ENCODE measurements at places on chromosomes 16 and 17. TPM values are rescaled to one million over a fixed set of nuclear protein-coding genes. Genes with fewer than 3 reads are reported as not detected.

APOBR gene
- total RNA-seq: 16.5 TPM

PPM1E gene
- total RNA-seq: not detected

HOXB13 gene
- 0.54 TPM for total RNA-seq

MYCBPAP gene
- total RNA-seq: 0.53 TPM

LRRC37A gene
- 2.8 TPM for total RNA-seq

- H3K27me3 ChIP-seq: no peaks in the 10 kb centered on the region
- no peak for DNase-seq
- H3K27ac ChIP-seq: peak overlapping the region; percentile 71
- no peak overlapping the region for H3K4me3 ChIP-seq
Observed at GRCh38 chr16:20904507-20905081, 4.0 kb downstream of the LYRM1 start.

DNA sequence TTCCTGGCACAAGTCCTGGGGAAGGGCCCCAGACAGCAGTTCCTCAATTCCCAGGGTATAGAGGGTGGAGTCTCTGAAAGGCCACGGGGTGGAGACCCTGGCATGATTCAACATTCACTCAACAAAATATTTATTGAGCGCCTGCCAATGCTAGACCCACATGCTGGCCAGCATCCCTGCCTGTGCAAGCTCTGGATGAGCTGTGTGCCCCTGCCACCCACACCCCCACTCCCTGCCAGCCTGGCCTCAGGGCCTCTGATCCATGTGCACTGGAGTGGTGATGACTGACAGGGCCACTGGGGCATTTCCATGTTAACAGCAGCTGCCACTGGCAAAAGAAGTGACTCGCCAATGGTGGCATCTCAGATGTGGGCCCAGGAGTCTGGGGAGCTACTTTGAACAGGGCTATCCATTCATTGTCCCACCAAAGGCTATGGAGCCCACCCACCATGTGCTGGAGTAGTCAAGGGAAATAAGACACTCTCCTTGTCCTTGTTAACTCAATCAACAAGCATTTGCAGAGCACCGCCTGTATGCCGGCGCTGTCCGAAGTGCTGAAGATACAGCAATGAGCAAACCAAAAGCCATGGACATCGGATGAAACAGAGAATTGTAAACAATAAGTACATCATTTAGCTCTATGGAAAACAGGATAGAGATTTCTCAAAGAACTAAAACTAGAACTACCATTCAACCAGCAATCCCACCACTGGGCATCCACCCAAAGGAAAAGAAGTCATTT, 3.0 kb upstream of the PRSS22 start:
- no peaks in the 10 kb centered on the region for H3K4me1 ChIP-seq
- H3K36me3 ChIP-seq: no peaks in the 10 kb centered on the region
- no peak for DNase-seq
- no peak overlapping the region for H3K27ac ChIP-seq

DNA sequence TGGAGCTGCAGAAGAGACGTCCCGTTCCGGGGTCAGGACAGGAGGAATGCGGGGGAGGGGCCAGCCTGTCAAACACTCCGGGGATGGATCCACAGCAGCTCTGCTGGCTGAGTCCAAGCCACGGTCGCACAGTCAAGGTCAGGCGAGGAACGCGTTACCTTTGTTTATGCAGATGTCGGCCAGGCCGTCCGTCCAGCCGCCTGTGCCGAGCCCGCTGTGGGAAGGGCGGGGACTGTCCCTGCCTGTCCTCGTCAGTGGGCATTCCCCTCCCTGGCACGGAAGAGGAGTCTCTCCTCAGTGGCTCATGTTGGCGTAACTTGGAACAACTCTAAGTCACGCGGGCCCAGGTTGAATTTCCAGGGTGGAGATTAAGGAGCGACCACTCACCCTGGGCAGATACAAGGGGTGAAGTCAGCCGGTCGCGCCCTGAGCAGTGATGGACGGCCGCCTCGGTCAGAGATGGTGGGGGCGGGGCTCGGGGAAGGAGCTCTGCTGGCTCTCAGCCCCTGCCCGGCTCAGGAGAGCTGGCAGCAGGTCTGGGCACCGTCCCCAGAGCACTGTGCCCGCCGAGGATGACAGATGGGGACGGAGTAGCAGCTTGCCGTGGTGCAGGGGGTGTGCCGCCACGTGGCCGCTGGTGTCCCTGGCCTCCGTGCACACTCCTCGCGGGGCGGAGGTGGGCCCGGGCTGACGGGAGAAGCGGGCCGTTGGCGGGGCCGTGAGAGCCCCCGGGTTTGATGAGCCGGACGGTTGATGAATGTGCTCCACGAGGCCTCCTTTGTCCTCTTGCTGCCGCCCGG, 7.3 kb downstream of the CACNA1H start:
- no peak for DNase-seq
- H3K27ac ChIP-seq: peak overlapping the region; percentile 19
- H3K27me3 ChIP-seq: no peaks in the 10 kb centered on the region
- H3K4me3 ChIP-seq: no peak overlapping the region
- no peaks in the 10 kb centered on the region for H3K4me1 ChIP-seq

DNA sequence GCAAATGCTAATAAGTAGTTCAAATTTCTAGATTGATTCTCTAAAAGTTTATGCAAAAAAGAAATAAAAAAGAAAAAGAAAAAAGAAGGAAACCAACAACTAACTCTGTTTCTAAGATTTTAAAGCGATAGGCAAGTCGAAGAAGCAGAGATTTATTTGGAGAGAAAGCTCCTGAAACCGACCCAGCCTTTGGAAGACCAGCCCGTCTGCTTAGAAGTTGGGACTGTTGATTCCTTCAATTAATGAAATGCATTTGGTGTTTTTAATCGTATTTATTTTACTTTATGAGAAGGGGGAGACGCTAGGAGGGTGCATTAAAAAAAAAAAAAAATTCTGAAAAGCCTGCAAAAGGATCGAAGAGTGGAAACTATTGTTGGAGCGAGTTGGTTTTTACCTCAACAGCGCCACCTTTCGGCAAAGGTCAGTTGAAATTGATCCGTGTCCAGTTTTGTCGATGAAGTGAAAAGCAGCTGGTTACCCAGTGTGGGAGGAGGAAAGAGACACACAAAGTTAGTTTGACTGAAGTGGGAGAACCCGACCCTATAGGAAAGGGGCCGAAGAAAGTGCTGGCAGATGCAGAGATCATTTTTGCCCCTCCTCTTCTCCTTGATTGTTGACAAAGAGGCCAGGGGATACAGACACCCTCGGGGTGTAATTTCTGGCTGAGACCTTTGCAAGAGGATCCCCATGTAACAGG, 1.5 kb upstream of the MAF start:
- peak; percentile 83 for DNase-seq
- no peaks in the 10 kb centered on the region for H3K27me3 ChIP-seq
- H3K36me3 ChIP-seq: no peaks in the 10 kb centered on the region

DNA sequence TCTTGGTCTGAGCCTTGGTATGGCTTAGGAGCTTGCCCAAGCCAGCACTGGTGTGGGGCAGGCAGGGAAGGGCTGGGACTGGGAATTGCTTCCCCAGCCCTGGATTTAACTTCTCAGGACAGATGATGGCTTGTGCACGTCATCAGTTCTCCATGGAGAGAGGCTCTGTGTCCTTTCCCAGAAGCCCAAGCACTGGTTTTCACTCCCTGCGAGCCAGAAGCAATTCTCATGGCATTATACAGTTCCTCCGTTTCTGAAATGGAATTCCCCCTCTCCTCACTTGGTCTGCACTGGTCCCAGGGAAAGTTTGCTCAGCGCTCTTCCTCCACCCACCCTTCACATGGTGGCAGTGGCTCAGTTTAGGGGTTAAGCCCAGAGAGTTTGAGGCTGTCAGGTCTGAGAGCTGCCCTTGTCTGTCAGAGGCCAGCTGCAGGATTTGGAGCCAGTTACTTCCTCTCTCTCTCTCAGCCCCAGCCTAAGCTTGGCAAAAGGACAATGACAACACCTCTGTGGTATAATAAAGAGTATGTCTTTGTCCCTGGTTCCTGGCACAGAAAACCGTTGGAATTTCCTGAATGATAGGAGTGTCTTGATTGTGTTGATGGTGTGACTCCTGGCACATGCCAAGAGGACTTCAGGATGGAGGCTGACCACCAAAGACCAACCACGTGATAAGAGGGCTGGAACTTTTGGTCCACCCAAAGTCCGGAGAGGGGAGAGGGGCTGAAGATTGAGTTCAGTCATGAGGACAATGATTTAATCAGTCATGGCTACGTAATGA, 219.6 kb upstream of the TNRC6C start:
- H3K27me3 ChIP-seq: no peaks in the 10 kb centered on the region
- H3K4me1 ChIP-seq: no peaks in the 10 kb centered on the region
- H3K36me3 ChIP-seq: no peaks in the 10 kb centered on the region
- no peak for DNase-seq

GRCh38 chr16:67731753-67732095, 12.6 kb upstream of the GFOD2 start:
- peaks cover 71% of the 10 kb centered on the region for H3K36me3 ChIP-seq
- no peak overlapping the region for H3K27ac ChIP-seq
- no peak for DNase-seq
- H3K4me3 ChIP-seq: no peak overlapping the region
- no peaks in the 10 kb centered on the region for H3K4me1 ChIP-seq

GRCh38 chr16:67039260-67040020, 10.5 kb downstream of the CBFB start:
- DNase-seq: no peak
- no peak overlapping the region for H3K27ac ChIP-seq
- no peaks in the 10 kb centered on the region for H3K4me1 ChIP-seq
- no peaks in the 10 kb centered on the region for H3K36me3 ChIP-seq
- no peak overlapping the region for H3K4me3 ChIP-seq

- no peak overlapping the region for H3K4me3 ChIP-seq
- no peaks in the 10 kb centered on the region for H3K36me3 ChIP-seq
- no peak overlapping the region for H3K27ac ChIP-seq
- no peaks in the 10 kb centered on the region for H3K27me3 ChIP-seq
- H3K4me1 ChIP-seq: peaks cover 74% of the 10 kb centered on the region
Observed at GRCh38 chr16:89360760-89361435, 129.5 kb downstream of the ANKRD11 start.

DNA sequence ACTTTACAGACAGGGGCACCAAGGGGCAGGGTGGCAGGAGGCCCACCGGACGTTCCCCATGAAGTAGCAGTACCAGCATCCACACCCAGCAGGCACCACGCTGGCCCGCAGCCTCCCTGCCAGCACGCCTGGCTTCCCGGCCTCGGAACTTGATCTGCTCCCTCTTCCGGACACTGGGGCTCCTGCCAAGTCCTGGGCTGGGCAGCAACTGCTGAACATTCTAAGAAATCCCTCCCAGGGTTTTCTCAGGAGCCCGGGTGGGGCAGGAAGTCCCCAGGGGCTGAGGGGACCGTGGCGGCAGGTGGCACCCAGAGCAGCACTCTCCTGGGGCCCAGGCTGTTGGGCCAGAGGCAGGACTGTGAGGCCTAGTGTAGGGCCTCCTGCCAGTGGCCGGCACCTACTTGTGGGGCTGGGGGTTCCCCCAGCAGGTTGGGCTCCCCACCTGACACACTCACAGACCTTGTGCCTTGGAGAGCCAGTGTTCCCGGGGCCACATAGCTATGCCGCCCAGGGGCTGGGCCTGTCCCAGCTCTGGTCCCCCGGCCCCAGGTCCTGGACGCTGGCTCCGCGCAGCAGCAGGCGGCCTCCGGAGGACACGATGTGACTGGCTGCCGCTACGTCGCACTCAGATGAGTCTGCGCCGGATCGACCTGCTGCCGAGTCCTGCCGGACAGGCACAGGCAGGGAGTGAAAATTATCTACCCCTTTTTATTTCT, 86.2 kb upstream of the CBX4 start:
- H3K36me3 ChIP-seq: no peaks in the 10 kb centered on the region
- no peak overlapping the region for H3K4me3 ChIP-seq
- no peaks in the 10 kb centered on the region for H3K27me3 ChIP-seq
- no peak for DNase-seq

Measured in Peyer's patch (tissue), 4 donors.